Smooth muscle cell of the pulmonary artery (primary cell): ENCODE measurements at places on chromosomes 5 and 9. TPM values are rescaled to one million over a fixed set of nuclear protein-coding genes. Genes with fewer than 3 reads are reported as not detected.

Gene FOXD4L3
- total RNA-seq: 0.07 and 0.10 TPM in 2 replicates

Gene BHMT
- total RNA-seq: not detected in 2 replicates

Gene FAM78A
- 0.69 and 0.85 TPM in 2 replicates for total RNA-seq

Gene CAMK2A
- total RNA-seq: 0.10 and 0.46 TPM in 2 replicates

Gene IL17B
- total RNA-seq: 0.26 TPM in 1 of 2 replicates, not detected in the other

Gene DDX4
- total RNA-seq: not detected in 2 replicates
